ENCODE measurements at places on chromosomes 3 and 15.

- DNase-seq: no peak
These were observed 50.5 kb upstream of the KCNMB2 start for GRCh38 chr3:178485756-178486155.

DNA sequence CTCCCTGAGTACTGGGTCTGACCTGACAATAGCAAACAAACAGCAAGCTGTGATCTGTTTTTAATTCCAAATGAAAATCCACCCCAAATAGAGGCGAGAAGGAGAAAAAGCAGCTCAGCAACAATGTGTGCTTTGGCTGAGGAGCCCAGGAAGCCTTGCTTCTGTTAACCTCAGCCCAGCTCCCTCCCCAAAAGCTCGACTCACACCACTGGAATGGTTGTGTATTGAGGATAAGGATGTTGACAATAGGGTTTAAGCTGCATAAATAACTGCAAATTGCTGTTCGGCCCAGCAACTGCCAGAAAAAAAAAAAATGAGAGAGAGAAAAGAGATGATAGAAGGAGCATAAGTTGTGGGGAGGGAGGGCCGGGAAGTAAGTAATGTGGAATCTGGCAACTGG is 104.0 kb upstream of the TBC1D5 start:
- no peak for DNase-seq

DNA sequence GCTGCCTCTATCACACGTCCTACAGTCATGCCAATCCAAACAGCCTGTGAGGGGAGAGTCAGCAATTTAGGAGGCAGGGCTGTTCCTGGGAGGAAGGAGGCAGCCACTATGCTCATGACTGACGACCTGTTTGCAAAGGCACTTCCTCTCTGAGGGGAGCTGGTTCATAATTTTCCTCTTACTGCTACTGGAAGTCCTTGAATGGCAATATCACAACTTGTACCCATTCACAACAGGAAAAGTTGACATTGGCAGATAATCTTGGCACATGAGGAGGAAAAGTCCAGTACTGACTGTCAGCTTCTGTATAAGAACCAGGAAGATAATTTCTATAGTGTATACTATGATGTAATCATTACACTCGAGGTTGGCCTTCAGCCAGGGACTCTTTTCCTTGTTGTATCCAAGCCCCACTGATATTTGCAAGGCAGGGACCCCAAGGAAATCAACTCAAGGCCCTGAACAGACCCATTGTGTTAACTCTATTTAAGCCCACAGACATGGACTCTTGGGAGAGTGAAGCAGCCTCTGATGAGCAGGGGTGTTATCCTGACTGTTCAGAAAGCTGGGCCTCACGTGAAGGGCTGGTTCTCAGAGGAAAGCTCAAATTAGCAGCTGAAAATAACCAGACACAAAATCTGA is 267.3 kb upstream of the ADAMTS9 start:
- DNase-seq: no peak

DNA sequence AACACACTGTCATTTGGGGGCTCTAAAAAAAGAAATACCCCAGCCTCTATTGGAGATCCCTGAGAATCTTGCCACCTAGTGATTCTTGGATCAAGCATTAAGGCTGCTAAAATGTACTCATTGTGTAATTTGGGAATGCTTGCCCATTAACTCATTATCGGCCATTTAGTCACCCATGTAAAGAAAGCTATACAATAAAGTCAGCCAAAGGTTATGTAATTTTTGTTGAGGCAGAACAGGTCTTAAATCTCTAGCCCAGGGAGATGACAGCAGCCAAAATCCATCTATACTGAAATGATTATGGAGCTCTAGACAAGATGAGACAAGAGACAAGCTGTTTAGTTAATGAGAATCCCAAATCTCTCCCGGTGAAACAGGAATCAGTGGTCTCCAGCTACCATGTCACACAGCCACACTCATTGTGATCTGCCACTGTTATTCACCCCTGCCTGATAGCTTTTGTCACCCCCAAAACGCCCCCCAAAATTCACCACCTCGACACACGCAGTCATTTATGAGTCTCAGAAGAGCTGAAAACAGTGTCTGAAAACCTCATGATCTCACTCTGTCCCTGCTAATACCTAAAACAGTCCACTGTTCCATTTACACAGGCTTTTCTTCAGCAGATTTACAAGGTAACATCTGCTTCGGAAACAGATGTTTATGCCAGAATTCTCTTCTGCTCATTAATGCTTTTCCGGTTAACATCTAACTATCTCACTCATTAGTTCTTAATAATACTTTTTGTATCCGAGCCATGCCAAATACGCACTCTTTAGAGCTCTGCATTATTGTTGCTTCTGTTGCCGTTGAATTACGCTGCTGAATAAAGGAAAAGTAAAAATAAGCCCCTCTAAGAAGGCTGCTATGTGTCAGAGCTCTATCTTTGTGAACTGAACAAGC is 138.5 kb downstream of the RORA start:
- DNase-seq: no peak

DNA sequence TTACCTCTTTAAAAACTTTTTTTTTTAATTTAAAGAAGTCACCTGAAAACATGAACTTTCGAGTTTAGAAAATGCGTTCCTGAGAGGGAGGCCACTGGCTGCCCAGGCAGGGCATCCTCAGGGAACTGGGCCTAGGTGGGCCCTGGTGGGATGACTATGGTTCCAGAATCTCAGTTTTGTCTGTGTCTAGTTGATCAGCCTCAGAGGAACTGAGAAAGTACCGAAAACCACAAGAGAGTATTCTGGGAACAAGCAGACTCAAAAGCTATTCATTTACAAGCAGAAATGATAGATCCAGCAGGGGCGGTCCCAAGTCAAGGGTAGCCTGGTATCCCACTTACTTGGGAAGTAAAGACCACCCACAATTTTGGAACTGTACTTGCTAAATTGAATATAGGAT is 10.5 kb downstream of the WWTR1 start:
- DNase-seq: no peak

DNA sequence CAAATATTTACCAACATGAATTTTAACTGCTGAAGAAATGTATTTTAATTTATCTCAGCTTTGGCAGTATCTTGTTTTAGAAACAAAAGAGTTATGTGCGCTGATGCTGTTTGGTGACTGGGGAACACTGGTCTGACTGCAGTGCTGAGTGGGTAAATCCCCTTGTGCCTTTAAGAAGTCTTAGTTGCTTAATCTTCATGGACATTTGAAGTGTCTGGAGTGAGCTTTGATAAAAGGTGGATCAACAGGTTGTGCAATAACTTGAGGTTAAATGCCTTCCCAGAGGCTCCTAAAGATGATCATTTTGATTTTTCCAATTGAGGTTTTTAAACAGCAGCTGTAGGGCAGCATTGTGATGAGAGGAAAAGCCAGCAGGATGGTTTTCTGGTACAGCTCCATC is 68.7 kb downstream of the TP63 start:
- no peak for DNase-seq

DNA sequence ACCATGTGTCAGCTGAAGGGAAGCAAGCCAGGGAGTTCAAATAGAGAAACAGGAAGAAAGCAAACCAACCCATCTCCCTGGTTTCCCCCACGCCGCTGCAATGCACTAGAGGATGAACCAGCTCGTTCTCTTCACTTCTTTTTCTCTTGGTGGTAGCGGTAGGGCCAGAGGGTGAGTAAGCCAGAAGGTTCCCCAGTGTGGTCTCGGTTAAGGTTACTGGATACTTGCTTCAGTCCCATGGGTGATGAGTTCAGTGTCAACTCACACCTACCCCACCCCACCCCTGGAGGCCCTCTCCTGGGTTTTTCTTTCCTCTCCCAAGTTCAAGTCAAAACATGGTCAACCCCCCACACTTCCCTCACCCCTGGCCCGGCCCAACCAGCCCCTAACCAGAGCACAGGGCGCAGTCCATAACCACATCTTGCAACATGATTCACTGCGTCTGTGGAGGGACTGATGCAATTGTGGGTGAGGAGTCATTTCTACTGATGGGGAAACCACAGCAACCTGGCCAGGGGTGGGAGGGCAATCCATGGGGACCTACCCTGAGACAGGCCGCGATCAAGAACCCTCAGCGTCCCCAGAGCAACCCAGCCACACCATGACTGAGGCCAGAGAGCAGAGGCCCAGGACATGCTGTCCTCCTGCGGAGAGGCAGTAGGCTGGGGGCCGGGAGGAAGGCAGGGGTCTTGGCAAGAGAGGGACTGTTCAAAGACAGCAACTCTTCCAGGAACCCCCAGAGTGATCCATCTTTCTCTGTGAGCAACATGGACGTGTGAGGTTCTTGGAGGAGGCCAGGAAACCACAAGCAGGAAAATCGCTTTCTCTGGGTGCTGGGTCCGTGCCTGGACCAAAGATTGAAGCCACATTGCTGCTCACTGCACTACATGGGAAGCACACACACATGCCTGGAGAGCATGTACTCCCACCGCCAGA is 276.6 kb downstream of the UACA start:
- DNase-seq: peak; percentile 60

GRCh38 chr15:69031013-69032001 is 16.8 kb downstream of the NOX5 start:
- DNase-seq: peak; percentile 16

- DNase-seq: no peak
These were observed 2.1 kb downstream of the EPHB1 start for GRCh38 chr3:134797057-134797740.

- no peak for DNase-seq
These were observed 68.9 kb upstream of the GOLGA6B start for GRCh38 chr15:72585476-72586058.

- DNase-seq: no peak
These were observed 6.3 kb downstream of the FAM107A start for GRCh38 chr3:58570851-58571250.

DNA sequence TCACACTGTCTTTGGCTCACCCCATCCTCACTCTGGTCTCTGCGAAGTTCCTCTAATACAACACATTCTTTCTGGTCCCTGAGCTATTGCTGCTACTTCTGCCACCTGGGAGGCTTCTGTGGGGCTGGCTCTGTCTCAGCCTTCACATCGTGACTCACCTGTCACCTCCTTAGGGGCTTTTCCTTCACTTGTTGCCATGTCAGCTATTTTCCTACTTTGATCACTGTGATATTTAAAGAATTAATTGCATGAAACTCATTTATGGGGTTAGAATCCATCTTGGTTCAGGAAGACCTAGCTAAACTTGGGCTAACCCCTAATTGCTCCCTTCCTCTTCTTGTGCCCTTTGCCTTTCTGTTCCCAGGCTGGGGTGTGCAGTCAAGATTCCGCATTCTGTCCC is 346.9 kb downstream of the WDR72 start:
- DNase-seq: no peak

DNA sequence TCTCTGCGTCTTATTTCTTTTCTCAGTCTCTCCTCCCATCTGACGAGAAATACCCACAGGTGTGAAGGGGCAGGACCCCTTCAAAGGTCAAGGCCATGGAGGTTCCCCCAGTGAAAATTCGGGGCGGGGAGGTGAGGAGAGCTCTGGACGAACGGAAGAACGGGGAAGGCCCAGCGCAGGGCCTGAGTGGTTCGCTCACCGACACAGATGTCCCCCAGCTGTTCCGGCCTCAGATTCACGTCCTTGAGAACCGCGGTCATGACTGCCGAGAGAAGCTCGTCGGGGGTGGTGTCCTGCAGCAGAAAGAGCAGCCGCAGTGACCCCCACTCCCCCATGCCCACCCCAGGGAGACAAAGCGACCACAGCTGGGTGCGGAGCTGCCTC is 542 bp downstream of the ACAA1 start:
- no peak for DNase-seq

GRCh38 chr3:126107957-126108675 is 24.2 kb upstream of the SLC41A3 start:
- no peak for DNase-seq

DNA sequence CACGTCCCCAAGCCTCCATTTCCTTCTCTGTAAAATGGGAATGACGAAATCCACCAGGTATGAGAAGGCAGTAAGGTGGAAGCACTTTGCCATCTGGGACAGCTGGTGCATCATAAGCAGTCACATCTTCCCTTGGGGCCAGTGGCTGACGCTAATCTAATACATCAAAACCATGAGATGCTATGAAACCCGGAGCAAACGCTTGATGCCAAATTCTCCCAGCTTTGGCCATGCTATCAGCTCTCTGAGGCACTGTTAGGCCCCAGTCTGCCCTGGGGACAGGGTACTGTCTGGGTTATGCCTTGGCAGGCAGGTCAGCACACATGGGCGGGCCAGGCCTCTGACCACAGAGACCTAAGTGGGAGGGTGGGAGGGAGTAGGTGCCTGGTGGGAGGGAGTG is 66.1 kb downstream of the ADAMTS17 start:
- no peak for DNase-seq

GRCh38 chr15:40723919-40724318 is 28.9 kb downstream of the RAD51 start:
- DNase-seq: no peak

DNA sequence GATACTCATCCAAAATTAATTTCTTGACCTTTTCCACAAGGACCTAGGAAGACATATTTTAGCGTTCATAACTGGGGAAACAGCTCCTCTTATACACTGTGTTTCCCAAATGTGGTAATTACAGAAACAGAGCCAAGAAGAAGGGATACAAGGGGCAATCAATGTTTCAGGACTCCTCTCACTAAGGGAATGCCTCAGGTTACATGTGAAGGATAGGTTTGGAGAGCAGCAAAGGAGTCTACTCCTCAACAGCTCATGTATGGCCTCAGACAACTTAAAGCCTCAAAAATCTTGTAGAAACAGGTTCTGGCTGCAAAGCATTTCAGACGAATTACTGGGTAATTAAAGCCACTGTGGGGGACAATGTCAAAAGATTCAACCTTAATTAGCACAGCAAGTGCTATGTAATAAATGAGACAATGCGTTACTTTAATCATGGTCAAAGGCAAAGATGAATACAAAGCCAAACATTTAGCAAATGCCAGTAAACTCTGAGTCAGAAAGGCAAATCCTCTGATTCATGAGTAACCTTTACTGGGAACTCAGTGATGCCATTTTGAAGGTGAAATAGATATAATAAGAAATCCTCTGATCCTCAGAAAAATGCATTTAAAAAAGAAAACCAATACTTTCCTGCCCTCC is 1111.2 kb downstream of the TUSC7 start:
- no peak for DNase-seq

DNA sequence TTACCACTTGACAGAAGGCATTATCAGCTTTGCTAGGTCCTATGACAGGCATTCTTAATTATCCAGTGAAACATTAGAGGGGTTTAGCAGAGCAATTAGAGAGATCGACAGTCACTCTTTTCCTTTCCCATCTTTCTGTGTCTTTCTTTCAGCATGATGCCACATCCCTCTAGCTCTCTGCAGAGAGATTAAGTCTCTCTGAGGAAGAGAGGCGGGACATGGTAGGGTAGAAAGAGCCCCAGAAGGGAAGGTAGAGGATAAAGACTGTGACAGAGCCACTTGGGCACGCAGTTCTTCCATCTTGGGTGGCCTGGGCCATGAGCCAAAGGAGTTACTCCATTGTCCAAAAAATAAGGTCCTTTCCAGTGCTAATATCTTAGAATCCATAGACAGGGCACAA is 55.8 kb downstream of the HHLA2 start:
- no peak for DNase-seq

GRCh38 chr15:76823890-76824289 is 81.2 kb downstream of the SCAPER start:
- no peak for DNase-seq
